Stimulated activated CD4-positive, alpha-beta T cell treated with anti-CD3 and anti-CD28 coated beads, Interleukin-1b, Interleukin-23, amount 100 ng/mL, for 1 hour (primary cell): ENCODE measurements at places on chromosomes 16 and 17.

DNA sequence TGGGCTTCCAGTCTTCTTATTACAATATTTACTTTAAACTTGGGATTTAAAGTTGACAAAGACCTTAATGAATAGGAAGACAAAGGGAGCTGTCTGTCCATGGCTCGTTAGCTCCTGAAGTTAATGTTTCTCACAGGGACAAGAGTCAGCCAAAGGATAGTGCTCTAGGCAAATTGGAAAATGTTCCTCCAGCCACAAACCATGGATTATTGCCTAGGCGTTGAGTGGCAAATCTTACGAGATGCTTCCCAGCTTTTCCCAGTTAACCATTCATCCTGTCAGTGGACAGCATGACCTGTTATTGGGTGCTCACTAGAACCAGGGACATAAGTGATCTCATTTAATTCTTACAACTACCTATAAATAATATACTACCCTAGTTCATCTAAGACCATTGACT lies 3.6 kb downstream of the TEX2 start:
- DNase-seq, result no peak

- DNase-seq, result no peak
These were observed 30.4 kb upstream of the SSTR5 start for GRCh38 chr16:1042049-1042744.

DNA sequence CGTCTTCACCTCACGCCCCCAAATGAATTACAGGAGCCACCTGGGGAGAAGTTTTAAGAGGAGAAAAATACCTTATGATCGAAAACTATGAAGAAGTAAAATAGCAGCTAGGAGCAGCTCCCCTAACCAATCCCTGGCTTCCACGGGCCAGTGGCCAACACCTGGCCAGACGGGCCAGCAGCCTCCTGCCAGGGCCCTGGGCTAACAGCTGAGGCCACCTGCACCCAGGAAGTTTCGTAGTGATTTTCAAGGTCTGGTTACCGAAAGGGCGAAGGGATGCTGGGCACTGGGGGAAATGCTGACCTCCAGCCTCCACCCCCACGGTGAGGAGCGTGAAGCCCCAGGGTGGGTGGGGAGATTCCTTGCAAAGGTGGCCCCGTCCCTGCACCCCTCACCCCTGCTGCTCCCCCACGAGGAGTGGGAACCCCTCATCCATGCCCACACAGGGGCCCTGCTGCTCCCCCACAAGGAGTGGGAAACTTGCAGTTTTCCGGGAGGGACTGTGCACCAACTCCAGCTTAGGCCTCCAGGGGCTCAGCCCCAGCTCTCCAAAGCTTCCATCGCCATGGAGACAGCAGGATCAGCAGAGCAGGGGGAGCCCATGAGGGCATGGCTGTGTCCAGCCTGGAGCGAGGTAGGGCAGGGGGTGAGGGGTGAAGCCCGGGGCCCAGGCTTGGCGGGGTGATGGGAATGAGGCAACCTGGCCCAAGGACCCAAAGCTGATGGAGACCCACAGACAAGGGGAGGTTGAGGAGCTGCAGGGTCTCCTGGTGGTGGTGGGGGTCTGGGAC lies 31.9 kb upstream of the ACSF3 start:
- no peak for DNase-seq

GRCh38 chr17:37124821-37125173 lies 176.0 kb downstream of the AATF start:
- no peak for DNase-seq

- no peak for DNase-seq
These were observed 143.8 kb downstream of the IRX3 start for GRCh38 chr16:54142787-54143186.

DNA sequence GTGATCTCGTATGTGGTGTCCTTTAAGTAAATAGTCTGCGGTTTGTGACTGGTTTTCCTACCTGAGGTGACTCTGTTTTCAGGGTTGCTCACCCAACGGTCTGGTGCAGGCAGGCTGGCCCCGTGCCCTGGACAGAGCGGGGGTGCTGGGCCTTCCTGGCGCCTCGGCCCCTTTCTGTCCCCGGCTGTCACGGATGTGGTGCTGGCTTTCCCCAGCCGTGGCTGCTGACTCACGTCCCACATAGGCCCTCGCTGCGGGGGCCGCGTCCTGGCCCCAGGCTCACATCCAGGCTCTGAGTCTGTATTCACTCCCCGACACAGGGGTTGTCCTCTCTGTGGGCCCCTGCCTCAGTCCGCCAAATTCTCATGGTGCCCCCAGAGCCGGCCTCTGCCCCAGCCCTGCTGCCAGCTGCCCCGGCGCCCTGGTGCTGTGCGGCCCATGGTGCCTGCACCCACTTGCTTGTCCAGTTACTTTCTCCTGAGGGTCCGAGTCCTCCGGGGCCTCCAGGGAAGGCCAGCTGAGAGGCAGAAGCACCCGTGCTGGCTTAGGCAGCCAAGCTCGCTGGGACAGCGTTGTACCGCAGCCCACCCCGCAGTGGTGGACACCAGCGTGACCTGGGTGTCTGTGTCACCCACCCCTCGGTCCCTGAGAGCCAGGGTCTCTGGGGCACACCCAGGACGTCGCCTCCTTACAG lies 5.9 kb downstream of the CHMP6 start:
- DNase-seq, result no peak

DNA sequence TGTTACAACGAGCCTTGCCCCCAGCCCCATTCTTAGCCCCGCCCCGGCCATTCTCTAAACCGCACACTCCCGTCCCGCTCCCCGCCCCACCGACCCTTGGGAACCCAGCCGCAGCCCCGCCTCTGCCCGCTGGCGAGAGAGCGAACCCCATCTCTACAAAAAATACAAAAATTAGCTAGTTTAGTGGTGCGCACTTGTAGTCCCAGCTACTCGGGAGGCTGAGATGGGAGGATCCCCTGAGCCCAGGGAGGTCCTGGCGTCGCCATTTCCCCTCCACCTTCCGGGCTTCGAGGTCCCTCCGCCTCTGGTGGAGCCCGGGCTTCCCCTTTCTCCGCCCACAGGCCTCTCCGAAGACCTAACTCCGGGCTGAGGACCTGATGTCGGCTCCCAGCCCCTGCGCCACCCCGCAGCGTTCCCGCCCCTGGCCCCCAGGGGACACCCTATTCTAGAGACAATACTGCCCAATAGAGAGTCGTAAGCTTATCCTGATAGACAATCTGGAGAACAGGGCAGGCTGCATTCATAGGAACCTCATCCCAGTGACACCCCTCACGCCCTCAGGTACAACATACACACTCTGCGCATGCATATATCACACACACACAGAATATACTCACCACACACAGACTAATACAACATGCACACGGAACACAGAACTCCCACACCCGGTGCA lies 480 bp upstream of the PROCA1 start:
- DNase-seq, result no peak

DNA sequence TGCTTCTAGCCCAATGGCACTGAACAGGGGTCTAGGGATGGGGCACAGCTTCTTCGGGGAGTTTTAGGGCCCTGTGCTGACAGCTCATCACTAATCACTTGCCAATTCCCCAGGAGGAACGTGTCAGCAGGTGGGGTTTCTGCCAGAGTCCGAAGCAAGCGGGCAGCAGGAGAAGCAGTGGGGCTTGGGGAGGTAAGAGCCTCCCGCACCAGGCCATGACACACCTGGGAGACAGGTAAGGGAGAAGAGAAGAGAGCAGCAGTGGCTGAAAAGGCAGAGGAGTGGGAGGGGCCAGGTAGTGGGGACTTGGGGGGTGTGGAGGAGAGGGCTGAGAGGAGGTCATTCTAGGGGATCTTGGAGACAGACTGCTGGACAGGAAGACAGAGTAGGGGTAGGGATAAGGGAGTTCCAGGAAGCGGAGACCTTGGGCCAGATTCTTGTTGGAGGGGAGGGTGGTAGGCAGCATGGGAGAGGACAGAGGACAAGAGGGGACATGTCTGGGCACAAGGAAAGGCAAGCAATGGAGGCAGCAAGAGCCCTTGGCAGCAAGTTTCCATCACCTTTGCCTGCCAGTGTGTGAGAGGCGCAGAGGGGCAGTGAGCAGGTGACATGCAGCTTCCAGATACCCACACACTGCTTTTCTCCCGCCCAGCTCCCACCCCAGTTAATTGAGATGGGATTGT lies 4.9 kb downstream of the PHOSPHO1 start:
- no peak for DNase-seq

DNA sequence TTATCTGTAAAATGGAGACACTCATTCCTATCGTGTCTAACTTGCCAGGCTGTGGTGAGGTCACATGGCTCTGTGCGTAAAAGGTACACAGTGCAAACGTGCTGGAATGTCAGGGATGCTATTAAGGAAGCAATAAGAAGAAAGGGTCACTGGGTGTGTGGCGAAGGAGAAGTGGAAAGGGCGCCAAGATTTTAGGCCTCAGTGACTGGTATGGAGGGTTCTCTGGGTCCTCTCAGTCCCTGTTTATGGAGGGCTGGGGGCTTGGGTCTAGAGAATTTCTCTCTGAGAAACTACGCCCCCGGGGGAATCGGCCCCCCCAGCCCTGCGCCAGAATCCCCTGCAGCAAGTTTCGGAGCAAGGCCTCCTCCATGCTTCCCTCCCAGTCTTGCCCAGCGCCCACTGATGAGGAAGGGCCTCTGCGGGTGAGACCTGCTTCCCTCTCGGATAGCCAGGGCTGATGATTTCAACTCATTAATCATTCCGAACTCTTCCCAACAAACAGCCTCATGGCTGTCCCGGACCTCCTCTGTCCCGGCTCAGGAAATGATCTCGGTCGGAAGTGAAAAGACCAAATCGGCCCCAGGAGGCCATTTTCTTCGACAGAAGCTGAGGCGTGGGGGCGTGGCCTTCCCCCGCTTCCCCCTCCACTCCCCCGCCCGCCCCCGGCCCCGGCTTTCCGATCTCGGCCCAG lies 1.2 kb upstream of the HEXIM1 start:
- no peak for DNase-seq

DNA sequence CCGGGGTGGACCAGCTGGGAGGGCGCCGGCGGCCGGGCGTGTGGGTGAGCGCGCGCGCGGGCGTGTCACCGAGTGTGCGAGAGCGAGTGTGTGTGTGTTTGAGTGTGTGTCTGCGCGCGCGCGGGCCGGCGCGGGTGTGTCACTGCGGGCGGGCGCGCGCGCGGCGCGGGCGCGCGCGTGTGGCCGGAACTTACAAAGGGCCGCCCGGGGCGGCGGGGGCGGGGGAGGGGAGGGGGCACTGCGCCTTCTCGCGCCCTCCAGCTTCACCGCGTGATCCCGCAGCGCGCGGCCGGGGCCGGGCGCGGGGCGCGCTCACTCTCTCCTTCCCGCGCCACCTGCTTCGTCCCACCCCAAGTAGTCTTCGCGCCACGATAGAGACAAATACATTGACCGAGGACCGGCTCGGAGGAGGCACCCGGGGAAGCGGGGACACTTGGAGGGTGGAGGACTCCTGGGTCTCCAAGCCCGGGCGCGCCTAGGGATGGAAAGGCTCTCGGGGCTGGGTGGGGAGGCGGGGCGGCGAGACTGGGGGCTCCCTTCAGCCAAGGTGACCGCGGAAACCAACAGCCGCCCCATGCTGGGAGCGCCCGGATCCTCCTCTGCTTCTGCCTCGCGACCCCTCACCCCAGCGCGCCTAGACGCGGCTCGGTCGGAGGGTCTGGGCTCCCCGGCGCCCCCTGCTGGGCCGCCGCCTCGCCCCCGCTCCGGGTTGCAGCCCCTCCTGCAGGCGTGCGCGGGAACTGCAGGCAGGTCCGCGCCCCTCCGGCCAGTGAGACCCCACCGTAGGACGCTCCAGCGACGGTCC lies at the start of gene SRCIN1:
SRCIN1 (minus strand) TSS at position 112 of the 805 bp plus-strand sequence. CDS start 247 bp downstream, outside the sequence.
- DNase-seq, result no peak

DNA sequence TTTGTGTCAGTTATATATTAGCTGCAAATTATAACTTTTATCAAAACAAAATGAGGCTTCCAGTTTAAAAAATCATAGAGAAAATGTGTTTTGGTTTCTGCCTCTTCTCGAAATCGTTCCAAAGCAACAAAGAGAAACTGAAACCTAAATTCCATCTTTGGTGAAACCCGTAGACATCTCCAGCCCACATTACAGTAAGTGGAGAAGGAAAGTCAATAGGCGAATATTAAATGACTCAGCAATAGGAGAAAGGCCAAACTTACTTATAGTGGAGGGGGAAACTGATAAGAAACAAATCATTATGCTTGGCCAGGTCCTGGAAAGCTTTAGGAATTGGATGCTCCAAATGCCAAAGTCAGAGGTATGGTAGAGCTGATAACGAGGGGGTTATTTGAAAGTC lies 103.0 kb upstream of the SHISA6 start:
- no peak for DNase-seq
